Activated T-cell treated with anti-CD3 and anti-CD28 coated beads for 4 hours (primary cell): ENCODE measurements at places on chromosomes 2 and 18.

GRCh38 chr2:15311201-15311907 lies 249.8 kb downstream of the NBAS start:
- DNase-seq, result no peak

DNA sequence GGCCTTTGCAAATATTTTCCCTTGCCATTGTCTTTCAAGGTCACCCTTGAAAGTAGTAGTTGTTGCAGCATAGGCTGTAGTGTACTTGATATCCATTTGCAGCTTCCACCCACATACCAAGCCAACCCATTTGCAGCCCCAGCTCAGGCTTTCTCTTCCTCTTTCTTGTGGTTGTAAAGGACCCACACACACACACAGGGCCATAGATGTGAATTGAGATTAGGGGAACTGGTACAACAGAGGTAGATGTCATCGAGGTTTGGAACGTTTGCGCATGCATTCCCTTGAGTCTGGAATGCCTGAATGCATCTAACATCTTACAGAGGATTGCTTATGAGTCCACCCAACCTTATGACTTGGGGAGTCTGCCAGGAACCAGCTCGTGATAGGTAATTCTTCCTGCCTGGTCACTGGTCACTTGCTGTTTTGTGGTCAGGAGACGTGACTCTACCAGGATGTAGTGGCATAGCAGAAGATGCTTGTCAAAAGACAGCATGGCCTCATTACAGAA lies 91.9 kb downstream of the MRPS9 start:
- no peak for DNase-seq

DNA sequence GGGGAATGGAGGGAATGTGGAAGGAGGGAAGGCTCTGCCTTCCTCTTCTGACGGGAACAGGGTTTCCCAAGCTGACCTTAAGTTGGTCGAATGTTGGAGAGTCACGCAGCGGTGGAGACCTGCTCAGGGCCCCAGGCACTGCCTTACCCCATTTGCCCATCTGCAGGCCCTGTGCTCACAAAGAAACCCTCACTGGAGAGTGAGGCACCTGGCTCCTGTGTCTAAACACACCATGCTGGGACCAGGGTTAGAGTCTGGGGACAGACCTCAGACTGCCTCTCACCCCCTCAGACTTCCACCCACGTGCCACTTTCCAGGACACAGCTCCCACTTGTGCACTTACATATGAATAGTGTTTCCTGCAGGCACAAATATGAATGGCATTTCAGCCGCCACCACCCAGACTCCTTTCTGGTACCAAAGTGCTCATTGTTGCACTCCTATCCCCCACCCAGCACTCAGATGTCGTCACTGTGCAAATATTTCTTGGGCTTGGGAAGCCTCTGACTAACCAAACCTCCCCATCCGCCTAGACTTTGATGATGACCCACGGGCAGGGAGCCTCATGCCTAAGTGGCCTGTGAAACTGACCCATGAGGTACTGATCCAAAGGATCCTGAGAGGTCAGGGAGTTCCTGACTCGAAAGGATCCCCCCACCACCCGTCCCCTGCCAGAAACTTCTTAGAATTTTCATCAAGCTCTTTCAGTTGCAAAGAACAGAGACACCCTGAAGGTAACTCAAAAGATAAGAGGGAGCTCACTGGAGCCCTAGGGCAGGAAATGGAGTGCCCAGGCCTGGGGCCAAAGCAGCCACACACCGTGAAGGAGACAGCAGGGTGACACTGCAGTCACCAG lies 78.3 kb downstream of the STPG4 start:
- no peak for DNase-seq

DNA sequence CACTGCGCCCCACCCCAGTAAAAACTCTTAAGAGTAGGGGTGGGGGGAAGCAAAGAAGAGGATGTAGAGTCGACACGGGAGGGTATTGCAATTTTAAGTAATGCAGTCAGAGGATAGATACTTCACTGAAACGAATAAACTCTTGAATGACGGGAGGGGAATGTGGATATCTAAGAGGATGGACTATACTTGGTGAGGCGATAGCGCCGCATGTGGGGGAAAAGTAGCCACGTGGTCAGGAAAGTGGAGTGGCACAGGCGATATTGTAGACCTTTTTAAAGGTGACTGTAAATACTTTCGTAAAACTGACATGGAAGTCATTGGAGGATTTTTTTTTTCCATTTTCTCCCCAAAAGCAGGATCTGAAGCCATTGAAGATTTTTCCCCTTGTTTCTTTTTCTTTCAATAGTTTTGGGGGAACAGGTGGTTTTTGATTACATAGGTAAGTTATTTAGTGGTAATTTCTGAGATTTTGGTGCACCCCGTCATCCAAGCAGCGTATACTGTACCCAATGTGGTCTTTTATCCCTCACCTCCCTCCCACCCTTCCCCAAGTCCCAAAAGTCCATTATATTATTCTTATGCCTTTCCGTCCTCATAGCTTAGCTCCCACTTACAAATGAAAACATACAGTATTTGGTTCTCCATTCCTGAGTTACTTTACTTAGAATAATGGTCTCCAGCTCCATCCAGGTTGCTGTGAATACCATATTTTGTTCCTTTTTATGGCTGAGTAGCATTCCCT lies 13.8 kb downstream of the CLK1 start:
- no peak for DNase-seq
